ENCODE measurements at places on chromosomes 4 and X. TPM values are rescaled to one million over a fixed set of nuclear protein-coding genes. Genes with fewer than 3 reads are reported as not detected.

GRCh38 chr4:90007494-90008167 is 113.0 kb downstream of the MMRN1 start:
- no peak for DNase-seq

The SATL1 gene
- polyA plus RNA-seq = not detected

The NFXL1 gene
- 10.0 TPM for polyA plus RNA-seq

GRCh38 chrX:108312957-108313356 is 125.3 kb downstream of the COL4A6 start:
- DNase-seq = no peak

DNA sequence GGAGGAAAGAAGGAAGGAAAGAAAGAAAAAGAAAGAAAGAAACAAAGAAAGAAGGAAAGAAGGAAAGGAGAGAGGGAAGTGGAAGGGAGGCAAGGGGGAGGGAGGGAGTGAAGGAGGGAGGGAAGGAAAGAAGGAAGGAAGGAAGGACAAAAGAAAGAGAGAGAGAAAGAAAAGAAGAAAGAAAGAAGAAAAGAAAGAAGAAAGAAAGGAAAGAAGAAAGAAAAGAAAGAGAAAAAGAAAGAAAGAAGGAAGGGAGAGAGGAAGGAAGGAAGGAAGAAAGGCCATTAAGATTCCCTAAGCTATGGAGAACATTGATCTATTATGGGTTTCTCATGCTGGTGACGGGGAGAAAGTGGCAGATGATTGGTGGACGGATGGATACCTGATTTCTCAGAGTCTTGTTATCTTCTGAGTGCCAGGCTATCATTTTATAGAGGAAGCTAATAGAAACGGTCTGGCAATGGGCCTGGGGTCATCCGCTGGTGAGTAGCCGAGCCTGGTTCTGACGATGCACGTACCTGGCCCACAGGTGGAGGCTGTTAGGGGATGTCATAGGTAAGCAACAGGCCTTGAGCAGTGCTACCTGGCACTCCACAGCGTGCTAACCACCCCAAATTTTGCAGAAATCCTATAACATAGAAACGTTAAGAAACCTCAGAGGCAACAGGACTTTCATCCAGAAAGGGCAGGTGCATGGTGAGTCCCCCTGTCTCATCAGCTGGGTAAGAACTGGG is 142.9 kb downstream of the SHOX start:
- DNase-seq = no peak

DNA sequence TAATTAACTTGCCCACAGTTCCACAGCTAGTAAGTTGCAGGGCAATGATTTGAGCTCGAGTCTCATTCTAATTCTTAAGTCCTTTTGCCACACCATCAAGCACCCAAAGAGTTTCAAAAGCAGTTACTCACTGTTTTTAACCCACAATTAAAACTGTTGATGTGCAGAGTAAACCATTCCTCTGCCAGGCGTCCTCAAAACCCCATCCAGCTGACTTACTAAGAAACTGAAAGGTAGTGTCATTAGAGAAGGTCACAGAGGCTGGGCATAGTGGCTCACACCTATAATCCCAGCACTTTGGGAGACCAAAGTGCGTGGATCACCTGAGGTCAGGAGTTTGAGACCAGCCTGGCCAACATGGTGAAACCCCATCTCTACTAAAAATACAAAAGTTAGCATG is 121.7 kb downstream of the CHIC2 start:
- no peak for DNase-seq

The SYN1 gene
- polyA plus RNA-seq = 0.94 TPM

- DNase-seq = no peak
Measured at GRCh38 chrX:107626916-107627315, 1.4 kb upstream of the PRPS1 start.

The SPP1 gene
- not detected for polyA plus RNA-seq

The HSFX1 gene
- polyA plus RNA-seq = 0.14 TPM

The CPE gene
- not detected for polyA plus RNA-seq

DNA sequence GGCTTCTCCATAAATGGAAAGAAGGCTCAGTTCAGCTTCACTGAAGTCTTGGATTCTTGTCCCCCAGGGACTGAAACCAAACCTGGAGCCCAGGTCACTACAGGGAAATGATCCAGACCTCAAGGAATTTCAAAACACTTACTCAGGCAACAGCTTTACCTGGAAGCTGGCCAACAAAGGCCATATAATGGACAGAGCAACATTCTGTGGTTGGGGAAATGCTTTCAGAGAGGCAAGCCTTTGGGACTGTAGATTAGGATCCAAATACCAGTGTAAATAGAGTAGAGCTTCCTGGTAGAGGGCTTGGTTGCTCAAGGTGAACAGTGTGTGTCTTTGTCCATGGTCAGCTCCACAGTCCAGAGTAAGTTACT is 57.0 kb upstream of the PROM1 start:
- no peak for DNase-seq

- DNase-seq = peak; percentile 63
Measured at GRCh38 chr4:153573881-153574802, 108.0 kb downstream of the TMEM131L start.

GRCh38 chr4:185592438-185592837 is 57.1 kb upstream of the PDLIM3 start:
- DNase-seq = no peak

DNA sequence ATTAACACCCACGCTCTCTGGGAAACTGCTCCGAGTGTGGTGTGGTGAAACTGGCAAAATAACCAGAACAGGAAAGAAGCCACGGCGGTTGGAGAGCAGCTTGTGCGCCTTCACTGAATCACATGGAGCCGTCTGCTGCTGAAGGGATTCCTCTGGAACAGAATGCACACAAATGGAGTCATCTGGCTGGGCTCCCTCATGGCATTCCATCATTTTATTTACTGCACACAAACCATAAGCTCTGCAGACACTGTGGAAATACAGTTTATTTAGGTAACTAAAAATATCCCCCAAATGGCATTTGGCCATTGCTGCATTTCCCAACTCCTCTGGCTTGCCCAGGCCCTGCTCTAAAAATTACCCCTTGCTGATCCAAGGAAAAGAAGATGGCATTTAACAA is 187.0 kb upstream of the S100G start:
- no peak for DNase-seq

The RRH gene
- polyA plus RNA-seq = not detected

The FHIP1A gene
- polyA plus RNA-seq = not detected

DNA sequence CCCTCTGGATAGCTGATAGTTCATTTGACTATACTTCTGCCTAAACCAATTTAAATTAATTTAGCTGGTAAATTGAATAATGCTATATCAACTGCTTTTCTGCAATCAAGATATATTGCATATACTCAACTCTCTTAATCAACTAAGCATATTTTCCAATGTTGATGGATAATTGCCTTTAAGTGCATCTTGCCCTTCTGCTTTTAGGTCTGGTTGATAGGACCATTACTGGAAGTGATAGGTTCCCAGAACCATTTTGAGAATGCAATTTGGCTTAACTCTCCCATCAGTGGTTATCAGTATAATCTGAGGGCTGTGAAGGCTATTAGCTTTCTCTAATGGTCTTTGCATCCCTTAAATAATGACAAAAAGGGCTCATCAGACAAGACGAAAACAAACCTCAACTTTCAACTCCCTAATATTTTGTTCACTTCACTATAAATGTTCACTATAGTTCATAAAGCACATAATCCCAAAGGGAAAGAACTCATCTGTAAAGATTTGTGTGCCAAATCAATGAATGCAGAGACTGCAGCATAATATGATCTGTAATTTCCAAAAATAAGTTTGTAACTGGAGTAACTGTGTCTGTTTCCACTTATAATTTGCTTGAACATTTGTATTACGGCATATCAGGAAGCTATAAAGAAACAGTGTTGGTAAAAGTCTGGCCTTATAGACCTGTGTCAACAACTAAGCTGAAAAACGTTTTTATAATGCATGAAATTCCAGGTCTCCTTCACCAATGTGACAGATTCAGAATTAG is 273.6 kb downstream of the FBXO8 start:
- DNase-seq = no peak

DNA sequence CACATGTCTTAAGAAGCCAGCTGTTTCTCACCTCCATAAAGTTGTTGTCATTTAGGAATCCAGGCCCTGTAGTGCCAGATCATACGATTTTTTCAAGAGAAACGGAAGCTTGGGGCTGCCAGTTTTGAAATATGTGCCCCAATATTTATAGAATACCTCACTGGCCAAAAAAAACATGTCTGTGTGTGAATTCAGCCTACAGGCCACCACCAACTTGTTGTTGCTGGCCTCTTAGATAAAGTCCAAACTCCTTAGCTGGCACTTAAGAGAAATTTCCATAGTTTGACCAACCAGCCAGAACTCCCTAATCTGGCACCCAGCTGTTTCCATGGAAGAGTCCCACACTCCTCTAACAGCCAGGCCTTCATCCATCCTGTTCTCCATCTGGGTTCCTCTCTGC is 74.1 kb downstream of the WDR19 start:
- no peak for DNase-seq

GRCh38 chr4:61149278-61149677 is 50.8 kb upstream of the ADGRL3 start:
- DNase-seq = no peak

DNA sequence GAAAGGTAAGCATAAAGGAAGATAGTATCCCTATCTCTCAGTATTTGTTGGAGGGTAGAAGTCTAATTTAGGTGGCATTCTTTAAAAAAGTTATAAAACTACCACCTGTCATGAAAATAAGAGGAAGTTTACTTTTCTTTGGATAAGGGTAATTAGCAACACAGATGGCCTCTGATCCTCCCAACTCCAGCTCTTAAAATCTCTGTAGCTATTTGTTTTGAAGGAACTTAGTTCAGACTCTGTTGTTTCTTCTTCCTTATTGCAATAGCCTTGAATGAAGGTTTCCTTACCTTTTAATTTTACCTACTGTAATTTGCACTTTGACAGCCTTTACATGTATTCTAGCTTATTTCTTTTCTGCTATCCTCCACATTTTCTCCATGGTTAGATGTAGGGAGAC is 1261.3 kb downstream of the RAPGEF2 start:
- no peak for DNase-seq

GRCh38 chr4:187017147-187017546 is 293.5 kb upstream of the FAT1 start:
- no peak for DNase-seq

The DCX gene
- polyA plus RNA-seq = not detected

GRCh38 chr4:3851881-3852280 is 85.7 kb downstream of the ADRA2C start:
- no peak for DNase-seq

DNA sequence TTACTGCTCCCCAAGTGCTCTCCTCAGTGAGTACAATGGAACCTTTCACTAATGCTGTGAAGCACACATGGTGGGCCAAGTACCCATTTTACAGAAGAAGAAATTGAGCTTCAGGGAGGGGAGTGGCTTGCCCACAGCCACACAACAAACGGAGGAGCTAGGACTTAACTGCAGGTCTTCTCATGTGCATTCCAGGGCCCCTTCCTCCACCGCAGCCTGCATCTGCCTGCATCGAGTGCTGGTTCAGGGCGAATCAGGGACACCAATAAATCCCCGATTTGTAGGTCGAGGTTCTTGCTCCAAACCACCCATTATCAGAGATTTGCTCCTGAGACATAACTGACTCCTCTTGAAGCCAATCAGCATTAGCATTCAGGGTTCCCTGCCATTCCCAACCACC is 100.9 kb downstream of the MAMLD1 start:
- DNase-seq = no peak

DNA sequence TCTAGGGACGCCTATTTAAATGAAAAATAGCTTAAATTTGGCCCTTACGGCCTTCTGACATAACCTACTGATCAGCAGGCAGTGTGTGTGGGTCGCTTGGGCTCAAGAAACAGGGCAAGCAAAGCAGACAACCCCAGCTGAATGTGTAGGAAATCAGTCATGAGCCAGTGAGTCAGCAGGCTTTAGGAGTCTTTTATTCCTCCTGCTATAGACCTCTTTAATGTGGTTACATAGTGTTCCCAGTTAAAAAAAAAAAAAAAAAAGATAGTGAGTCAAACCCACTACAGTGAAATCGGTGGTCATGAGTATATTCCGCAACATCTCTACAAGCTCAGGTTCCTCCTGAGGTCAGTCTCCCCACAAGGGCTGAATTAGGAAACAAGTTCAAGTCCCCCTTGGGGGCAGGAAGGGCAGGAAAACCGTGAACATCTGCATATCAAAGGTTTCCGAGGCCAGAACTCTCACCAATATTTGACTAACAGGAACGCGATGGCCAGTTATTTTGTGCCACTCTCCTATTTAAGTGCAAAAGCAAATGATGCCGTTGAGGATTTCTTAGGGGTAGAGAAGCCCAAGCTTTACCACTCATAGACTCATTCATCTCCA is 32.7 kb downstream of the ACSL1 start:
- no peak for DNase-seq

- no peak for DNase-seq
Measured at GRCh38 chr4:107044170-107044569, 8.1 kb upstream of the DKK2 start.

DNA sequence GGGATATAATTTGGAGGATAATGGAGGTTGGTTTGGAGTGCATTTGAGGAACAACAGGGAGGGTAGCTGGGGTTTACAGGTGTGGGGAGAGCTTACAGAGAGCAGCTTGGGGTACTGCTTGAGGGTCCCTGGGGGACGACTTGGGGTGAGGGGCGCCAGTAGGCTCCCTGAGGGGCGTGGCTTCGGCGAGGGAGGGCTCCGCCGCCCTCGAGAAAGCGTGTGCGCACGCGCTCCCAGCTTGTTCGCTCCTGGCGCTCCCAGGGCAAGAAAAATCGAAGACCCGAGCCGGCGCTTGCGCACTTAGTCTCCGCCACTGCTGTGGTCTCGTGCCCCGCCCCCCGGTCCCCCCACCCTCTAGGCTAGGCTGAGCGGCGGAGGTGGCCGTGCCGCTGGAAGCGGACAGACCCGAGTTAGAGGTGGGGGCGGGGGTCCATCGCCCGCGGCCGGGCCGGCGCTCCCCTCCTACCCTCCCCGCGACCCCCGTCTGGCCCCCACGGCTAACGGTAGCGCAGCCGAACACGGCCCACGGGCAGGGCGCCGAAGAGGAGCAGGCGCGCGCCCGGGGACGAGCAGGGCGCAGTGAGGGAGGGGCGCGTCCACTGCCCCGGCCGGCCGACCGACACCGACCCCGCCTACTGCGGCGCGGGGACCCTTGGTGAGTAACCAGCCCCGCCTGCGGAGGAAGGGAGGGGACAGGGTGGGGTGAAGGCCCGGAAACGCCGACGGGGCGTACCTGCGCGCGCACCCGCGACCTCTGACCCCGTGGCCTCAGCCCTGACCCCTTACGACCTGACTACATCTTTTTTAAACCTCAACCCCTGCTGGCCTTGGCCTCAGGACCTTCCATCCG is 5.4 kb upstream of the CCDC120 start:
- DNase-seq = peak; percentile 52

Data from CD8-positive, alpha-beta memory T cell (primary cell).